Fibroblast of pulmonary artery (primary cell): ENCODE measurements at places on chromosomes 7 and 10.

DNA sequence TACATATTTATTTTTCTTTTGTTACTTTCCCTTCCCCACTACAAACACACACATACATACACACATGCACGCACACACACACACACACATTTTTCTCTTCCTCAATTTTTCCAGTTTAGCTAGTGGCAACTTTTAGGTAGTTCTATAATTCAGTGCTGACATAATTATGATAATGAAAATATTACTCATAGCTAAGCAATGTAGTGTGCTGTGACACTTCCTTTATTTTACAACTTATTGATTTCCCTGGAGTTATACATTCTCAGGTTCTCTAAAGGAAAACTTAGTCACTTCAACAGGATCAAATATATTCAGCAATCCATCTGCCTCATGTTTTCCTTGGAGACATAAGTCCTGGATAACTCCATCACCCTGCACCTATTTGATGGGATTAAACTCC lies 151.6 kb downstream of the CACNA2D1 start:
- DNase-seq, result no peak

DNA sequence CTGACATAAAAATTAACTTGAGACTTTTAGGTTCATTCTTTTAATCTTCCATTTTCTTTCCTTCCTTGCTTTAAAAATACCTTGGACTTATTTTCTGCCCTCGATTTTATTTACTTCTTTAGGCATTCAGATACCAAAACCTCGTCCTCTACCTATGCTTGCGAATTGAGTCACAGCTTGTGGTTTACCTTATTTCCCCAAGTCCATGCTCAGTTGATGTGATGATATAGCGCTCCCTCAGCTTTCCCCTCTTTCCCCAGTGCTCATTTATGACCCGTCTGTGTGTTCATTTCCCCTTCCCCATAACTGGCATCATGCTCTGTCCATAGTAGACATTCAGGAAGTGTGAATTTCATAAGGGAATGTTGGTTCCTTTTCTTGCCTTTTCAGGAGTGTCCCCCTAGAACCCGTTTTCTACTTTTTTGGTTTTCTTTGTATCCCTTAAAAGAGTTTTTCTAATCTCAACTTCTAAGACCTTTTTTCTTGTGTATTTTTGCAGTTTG lies 19.1 kb upstream of the PRKRIP1 start:
- DNase-seq, result no peak

- peak; percentile 49 for DNase-seq
Measured at GRCh38 chr10:24254180-24254579, 45.2 kb downstream of the KIAA1217 start.

- DNase-seq, result no peak
Measured at GRCh38 chr10:130686689-130687300, 550.6 kb downstream of the GLRX3 start.

- no peak for DNase-seq
Measured at GRCh38 chr7:36650766-36651312, 73.5 kb downstream of the AOAH start.

DNA sequence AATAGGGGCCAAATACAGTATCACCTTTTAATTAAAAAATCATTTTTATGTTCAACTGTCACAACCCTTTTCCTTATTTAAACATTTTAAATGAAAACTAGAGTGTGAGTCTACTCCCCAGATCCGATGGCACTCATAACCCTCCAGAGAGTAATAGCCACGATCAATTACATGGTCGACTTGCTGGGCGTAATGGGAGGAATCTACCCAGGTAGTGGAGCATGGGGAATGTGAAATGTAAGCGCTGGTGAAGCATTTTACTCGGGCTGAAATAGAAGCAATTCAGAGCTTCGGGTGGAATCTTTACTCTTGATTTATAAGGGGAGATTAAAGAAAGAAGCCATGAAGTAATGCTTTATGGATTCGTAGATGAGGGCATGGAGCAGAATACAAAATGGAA lies 321.9 kb downstream of the ACTR3B start:
- DNase-seq, result no peak

- no peak for DNase-seq
Measured at GRCh38 chr10:125050383-125050782, 108.5 kb downstream of the ZRANB1 start.

DNA sequence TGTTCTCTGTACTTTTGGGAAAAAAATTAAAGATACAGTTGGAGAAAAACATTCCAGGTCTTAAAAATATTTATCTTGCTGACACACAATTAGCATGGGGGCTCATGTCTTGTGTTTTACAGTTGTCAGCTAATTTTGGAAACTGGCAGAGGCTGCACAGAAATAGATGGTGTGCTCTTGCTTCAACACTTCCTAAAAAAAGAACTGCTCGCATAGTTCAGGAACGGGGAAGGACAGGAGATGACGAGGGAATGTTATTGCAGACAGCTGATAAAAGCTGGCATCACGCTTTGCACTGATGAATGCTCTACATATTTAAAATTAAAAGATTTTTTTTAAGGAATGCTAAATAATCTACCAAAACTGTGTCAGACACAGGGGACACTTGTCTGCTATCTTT lies 103.5 kb upstream of the CELF2 start:
- peak; percentile 72 for DNase-seq

- DNase-seq, result no peak
Measured at GRCh38 chr10:96380821-96381220, 22.0 kb upstream of the OPALIN start.

- DNase-seq, result no peak
Measured at GRCh38 chr10:80154626-80154977, 22.1 kb downstream of the PLAC9 start.

GRCh38 chr7:121479466-121479865 lies 83.4 kb upstream of the FAM3C start:
- DNase-seq, result no peak

DNA sequence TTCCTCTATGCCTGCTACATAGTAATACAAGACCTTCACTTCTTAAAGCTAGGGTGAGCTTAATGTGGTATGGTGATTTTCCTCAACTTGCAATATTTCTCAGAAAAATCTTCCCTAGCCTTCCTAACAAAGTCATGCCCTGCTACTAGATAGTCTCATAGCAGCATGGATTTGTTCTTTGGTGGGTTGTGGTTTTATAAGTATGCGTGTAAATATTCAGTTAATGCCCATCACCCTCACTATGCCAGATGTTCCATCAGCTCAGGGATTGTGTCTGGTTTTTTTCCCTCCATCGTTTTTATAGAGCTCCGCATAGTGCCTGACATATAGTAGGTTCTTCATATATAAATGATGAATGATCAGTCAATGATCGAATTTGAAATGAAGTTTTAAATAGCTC lies 182.8 kb downstream of the CREB5 start:
- no peak for DNase-seq

GRCh38 chr10:107083388-107084009 lies 81.0 kb downstream of the SORCS1 start:
- no peak for DNase-seq

DNA sequence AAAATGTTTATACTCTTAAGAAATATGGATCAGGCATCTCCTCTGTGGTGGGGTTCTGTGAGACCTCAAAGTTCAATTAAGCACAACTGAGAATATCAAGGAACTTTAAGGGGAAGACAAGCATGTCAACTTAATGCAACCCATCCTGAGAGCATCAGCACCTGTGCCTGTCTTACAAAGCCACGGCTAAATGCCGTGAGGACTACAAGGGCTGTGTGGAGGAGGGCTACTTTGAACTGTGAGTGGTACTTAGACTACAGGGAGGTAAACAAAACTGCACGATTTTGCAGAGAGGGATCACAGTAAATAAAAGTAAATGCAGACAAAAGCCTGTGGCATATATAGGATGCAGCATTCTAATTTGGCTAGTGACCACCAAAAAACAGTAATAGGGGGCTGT lies 139.1 kb downstream of the ATE1 start:
- DNase-seq, result no peak

GRCh38 chr7:20697351-20697750 lies 81.9 kb downstream of the ABCB5 start:
- DNase-seq, result no peak

DNA sequence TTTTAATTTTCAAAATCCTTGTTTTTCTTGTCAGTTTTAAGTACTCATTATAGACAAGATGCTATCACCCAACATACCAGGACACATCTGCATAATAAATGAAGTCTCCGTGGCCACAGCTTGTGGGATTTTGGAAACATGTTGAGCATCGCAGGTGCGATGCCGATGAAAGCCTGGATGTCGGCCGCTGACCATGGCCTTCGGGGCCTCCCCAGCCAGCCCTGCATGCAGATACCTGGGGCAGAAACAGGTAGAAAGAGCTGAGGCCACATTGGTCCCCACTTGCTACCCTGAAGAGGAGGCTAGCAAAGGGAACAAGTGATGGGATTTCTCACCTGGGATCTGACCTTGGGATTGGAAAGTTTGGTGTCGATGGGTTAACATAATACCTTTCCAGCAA lies 123.8 kb downstream of the DOCK1 start:
- no peak for DNase-seq

DNA sequence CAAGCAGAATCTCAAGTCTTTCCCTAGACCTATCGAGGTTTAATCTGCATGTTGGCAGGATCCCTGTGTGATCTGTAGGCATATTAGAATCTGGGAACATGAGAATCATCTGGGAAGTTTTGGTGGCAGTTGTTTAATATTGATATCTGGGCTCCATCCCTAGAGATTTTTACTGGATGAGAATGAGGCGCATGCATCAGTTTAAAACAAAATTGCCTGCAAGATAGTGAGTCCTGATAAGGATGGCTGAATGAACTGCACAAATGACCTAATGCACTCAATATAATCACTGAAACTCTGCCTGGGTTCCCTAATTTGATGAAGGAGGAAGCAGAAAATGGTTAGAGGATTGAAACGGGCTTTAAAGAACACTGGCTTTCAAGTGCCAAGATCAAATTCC lies 218.0 kb downstream of the FGFR2 start:
- no peak for DNase-seq

GRCh38 chr7:20797462-20798080 lies 10.9 kb upstream of the SP8 start:
- no peak for DNase-seq

- DNase-seq, result no peak
Measured at GRCh38 chr10:49299816-49300139, 808 bp downstream of the C10orf71 start.

DNA sequence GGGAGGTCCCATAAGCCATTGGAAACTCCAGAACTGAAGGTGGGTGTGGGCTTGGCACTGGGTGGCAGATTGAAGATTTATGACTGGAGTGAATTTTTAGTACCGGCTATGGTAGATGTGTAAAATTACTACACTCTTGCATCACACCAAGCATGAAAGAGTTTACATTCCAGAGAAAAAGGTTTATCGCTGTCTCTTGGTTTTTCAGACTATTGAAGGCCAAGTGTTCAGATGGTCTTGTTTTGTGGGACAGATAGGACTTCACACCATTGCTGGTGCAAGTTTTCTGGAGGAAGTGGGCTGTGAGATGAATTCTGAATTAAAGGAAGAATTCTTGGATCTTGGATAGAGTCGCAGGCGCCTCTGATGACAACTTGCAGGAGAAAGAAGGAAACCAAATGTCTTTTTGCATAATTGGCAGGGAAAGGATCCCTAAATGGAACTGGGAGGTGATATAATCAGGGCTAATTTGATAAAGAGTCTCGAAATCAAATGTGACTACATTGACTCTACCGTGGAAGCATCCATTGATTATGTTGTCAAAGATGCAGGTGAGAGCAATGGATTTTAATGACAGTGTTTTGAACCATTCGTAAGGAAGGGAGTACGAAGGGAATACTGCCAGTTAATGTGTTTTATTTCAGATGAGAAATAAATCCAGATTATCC lies 14.2 kb upstream of the NMT2 start:
- peak; percentile 65 for DNase-seq

GRCh38 chr7:75914169-75914654 lies 743 bp upstream of the POR start:
- no peak for DNase-seq

DNA sequence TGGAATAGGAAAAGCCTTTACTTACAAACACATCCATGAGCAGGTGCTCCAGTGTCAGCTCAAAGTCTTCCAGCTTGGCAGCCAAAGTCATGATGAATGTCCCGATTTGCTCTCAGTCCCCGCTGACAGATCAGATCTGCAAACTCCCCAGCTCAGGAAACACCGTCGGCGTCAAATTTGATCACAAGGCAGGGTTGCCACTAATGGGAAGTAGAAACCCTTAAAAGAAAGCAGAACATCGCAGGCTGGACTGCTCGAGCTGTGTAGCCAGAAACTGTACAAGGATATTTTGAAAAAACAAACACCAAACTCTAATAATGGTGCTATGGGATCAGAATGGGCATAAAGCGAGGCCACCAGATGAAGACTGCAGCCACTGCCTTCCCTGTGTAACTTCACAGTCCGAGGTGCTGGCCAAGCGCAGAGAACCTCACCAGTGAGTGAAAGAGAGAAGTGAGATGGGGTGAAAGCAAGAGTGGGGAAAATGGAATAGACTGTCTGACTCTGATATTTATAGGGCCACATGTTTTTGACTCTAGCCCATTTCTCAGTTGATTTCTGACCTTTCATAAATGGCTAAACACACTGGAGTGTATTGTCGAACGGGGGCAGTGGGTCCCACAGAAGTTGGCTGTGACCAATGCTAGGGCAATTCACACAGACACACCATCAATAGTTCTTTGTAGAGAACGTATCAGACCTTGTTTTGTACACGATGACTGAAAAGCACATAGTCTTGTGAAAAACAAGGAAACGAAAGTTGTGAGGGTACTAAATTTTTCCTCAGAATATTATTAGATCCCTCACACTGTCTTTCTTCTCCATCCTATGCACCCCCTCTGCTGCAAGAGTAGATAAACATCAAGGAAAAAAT lies 306.2 kb downstream of the FRMD4A start:
- DNase-seq, result no peak

DNA sequence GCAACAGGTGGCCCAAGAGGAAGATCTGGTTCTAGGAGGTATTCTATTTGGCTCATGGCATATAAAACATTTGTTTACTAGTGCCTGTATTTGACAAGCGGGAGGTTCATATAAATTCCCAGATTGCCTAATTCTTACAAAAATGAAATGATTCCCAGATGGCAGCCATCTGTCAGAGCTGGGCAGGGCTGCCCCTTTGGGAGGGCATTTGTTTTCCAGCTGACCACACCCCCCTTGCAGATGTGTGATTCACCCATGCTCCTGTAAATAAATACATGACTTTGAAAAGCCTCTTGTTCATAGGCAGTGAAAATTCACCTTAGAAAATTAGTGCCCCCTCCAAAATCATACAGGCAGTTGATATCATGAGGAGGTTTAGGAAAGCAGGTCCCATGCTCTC lies 8.6 kb downstream of the VWC2 start:
- DNase-seq, result no peak
